ENCODE measurements at places on chromosomes 3 and 15. TPM values are rescaled to one million over a fixed set of nuclear protein-coding genes. Genes with fewer than 3 reads are reported as not detected.

Gene KNG1
- not detected for total RNA-seq

Gene PAK6
- 0.45 TPM for total RNA-seq

Gene ACP3
- 0.36 TPM for total RNA-seq

Gene GP5
- total RNA-seq = not detected

Gene PCSK6
- total RNA-seq = 0.19 TPM

Gene CYP8B1
- total RNA-seq = not detected

Gene SH2D7
- total RNA-seq = not detected

Gene TRPM1
- not detected for total RNA-seq

Gene A4GNT
- total RNA-seq = not detected

Gene PLA2G4E
- not detected for total RNA-seq

Gene KY
- not detected for total RNA-seq

Gene ALDH1A2
- not detected for total RNA-seq

Gene SI
- total RNA-seq = not detected

Gene RASGRF1
- 3.6 TPM for total RNA-seq

Data from Karpas-422 (cell line).